Mesothelial cell of epicardium (in vitro differentiated cells): ENCODE measurements at places on chromosomes 6 and 20.

- no peak for DNase-seq
These were observed 339.6 kb upstream of the NOX3 start for GRCh38 chr6:155795173-155795796.

DNA sequence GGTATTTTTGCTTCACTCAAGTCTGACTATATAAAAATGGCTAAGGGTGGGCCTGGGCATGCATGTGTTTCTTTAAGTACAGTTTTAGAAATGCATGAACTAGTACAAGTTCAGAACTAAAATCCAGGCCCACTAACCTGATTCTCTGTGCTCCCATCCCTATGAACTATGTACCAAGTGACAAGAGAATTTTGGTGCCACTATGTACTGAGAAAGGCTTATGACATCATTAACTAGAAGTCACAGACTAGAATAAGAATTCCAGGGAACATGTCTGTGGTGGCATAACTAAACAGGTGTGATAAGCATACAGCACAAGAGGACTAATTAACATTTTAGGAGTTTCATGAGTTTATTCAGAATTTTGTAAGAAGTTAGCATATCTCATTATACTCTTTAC lies 16.1 kb downstream of the TENT5A start:
- DNase-seq, result no peak

GRCh38 chr6:127146932-127147331 lies 28.5 kb downstream of the RSPO3 start:
- no peak for DNase-seq

DNA sequence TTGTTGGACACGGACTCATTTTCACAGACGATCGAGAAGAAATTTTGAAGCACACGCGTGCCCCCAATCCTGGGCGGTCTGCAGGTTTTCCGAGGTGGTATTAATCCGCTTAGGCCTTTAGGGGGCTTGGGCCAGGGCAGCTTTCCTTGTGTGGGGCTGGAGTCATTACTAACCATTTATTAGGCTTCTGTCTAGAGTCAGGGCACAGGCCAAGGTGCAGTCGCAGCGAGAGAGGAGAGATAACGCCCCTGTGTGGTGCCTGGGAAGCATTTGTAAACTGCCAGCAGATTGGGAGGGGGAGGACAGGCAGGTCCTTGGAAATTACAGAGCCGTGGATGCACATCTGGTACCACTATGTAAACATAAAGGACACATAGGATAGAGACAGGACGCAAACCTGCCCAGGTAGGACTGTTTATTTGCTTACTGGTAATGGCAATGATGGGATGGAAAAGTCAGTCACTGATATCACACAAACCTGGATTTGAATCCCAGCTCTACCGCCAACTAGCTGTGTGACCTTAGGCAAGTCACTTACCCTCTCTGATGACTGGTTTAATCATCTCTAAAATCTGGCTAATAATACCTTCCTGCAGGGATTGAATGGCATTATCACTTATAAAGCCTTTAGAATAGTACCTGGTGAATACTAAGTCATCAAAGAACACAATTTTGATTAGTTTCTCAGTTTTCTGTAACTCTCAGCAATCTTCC lies 76.4 kb downstream of the TMEM242 start:
- no peak for DNase-seq

DNA sequence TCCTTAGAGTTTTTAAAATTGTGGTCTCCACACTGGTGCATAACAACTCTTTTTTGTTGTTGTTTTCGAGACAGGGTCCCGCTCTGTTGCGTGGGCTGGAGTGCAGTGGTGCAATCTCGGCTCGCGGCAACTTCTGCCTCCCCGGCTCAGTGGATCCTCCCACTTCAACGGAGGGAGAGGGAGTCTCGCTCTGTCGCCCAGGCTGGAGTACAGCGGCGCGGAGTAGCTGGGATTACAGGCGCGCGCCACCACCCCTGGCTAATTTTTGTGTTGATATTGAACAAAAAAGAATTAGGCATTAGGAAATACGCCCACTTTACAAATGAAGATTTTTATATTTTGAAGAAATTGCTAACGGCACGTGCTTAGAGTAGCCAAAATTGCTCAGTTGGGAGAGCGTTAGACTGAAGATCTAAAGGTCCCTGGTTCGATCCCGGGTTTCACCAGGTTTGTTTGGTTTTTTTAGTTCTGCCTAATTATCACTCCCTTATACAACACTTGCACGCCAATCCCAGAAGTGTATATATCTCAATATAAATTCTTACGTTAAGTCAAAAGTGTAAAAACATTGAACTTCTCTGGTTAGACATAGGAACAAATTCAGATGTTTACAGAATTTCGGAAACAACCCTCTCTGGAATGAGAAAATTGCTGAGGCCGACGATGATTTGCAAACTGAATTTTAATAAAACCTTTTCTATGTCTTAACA lies 159.6 kb downstream of the TRIM27 start:
- DNase-seq, result no peak

GRCh38 chr6:25014791-25015560 lies 79.2 kb upstream of the RIPOR2 start:
- DNase-seq, result no peak

GRCh38 chr6:93105017-93105416 lies 314.3 kb downstream of the EPHA7 start:
- DNase-seq, result no peak

- no peak for DNase-seq
These were observed 115.6 kb upstream of the ADTRP start for GRCh38 chr6:11894212-11894611.

DNA sequence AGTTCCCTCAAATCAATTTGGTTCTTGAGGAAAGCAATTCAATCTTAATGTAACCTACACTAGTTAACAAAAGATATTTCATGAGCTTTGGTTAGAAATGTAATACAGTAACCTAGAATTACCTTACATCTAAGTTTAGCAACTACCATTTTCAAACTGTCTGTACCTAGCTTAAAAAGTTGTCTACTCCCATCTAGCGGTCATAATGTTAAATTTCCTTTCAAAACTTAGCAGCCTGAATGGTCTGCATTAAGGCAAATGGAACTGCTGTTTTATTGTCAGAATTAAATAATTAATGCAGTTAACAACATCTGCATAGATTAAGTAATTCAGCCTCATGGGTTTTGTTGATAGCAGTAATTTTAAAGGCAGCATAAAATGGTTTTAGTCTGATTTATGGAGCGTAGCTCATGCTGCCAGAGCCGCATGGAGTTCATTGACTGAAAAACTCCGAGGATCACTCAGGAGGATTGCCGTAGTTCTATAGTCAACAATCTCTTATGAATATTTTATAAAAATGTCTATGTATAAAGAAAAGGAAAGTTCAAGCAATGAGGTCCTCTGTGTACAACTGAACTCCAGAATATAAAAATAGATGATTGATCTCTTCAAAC lies 485.4 kb upstream of the MANEA start:
- no peak for DNase-seq

DNA sequence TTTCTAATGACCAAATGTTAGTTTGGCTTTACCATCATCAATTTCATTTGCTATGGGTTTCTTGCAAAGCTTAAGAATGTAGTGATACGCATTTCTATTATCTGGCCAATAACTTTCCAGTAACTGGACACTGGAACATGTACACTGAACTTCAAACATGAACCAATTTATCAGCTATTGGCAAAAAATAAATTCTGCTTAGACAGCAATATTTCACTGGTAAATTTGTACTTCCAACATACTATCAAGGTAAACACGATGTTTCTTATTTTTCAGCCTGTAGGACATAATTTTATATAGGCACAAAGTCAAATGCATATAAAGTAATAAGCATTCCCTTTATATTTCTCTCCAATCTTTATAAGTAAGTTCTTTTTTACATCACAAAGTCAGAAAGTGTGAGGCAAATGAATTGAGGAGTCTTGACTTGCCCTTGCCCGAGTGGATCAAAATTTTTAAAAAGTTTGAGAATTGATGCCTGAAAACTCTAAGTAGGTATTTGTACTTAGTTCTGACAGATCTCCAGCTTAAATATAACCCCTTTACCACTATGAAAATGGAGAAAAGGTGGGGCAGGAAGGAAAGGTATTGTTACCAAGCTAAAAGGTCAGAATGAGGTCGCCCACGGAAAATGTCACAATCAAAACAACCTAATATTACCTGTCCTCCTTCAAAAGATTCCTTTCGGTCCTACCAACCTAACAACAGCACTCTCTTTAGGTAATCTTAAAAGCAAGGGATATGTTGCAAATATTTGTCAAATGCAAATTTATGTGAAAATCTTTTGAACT lies 41.3 kb downstream of the STK38 start:
- DNase-seq, result no peak

GRCh38 chr6:51509597-51509996 lies 577.8 kb downstream of the PKHD1 start:
- DNase-seq, result no peak

- no peak for DNase-seq
These were observed 276.3 kb upstream of the AGPAT4 start for GRCh38 chr6:161549977-161550655.

DNA sequence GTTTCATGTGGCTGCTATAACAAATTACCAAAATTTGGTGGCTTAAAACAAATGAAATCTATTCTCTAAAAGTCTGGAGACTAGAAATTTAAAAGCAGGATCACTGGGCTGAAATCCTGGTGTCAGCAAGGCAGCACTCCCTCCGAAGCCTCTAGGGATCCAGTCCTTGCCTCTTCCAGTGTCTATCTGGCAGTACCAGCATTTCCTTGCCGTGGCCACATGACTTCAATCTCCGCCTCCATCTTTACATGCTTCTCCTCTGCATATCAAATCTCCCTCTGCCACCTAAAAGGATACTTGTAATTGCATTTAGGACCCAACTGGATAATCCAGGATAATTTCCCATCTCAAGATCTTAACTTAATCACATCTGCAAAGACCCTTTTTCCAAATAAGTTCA lies 30.2 kb downstream of the ARHGAP18 start:
- no peak for DNase-seq

GRCh38 chr6:82843291-82843885 lies 222.3 kb downstream of the UBE3D start:
- DNase-seq, result no peak

- DNase-seq, result no peak
These were observed 192.5 kb downstream of the EDN1 start for GRCh38 chr6:12482386-12483375.

GRCh38 chr6:142784344-142784743 lies 160.6 kb downstream of the HIVEP2 start:
- no peak for DNase-seq

DNA sequence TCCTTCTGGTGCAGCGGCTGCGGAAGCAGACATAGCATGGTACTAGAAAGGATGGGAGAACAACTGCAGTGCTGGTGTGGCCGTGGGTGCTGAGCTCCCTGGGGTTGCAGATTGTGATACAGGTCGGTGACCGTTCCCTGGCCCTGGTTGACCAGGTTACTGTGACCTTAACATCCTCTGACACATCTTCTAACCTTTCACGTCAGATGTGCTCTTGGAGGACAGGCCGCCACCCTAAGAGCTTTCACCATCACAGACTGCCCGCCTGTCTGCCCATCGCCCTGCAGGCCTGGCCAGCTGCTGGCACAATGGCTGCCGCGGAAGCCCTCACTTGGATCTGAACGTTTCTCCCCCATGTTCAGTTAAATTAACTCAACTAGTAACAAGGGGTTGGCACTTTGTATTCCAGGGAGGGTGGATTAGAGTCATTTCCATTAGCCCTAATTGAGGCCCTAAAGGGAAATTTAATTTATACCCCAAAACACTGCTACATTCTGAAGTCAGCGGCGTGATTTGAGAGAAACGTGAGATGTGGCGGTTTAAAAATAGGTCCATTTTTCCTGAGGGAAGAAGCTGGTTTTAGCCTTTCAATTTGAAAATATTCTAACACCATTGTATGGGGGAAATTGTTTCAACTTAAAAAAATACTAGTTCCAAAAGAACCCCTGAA lies 443.9 kb upstream of the CDH4 start:
- no peak for DNase-seq

- DNase-seq, result no peak
These were observed 32.2 kb downstream of the COX4I2 start for GRCh38 chr20:31669876-31670275.
